ENCODE measurements at places on chromosomes 3 and 15. TPM values are rescaled to one million over a fixed set of nuclear protein-coding genes. Genes with fewer than 3 reads are reported as not detected.

DNA sequence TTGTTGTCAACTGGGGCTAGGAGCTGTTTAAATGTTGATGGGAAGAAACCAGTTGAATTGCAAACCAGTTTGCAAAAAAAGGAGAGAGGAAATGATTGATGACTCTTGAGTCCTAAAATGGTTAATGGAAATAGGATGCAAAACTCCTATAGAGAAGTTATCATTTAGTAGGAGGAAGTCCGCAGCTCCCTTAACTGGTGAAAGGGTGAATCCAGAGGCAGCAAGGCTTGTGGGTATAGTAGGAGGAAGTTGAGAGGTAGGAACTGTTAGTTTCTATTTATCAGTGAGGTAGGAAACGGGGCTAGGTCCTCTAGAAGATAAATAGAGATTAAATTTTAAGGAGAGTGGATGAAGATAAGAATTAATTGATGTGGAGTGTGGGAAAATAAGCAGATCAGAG, 15.4 kb downstream of the IREB2 start:
- no peak for DNase-seq

The MCTP2 gene
- polyA plus RNA-seq: 27.9 TPM

DNA sequence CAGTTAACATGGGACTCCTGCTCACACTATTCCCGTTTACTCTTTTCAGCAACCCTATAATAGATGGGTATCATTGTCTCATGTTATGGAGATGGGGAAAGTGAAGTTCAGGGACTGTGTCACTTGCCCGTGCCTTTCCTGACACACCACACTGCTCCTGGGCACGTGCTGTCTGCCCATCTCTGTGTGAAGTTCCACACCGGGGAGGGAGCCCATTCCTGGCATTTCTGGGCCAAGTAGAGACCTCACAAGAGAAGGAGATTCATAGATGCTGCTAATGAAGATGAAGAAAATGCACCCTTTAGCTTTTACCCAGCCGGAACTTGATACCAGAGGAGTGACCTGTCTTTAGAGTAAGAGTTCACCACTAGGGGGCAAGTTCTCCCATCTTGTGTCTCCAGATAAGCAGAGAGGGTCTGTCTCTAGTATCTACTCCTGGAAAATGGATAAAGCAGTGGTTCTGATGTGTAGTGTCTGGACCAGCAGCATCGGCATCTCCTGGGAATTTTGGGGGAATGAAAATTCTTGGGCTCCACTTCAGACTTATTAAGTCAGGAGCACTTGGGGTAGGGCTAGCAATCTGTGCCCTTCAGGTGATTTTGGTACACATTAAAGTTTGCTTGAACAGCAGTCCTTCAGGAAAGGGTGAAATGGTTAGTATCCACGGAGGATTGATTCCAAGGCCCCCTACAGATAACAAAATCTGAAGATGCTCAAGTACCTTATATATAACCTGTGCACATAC, 2.0 kb upstream of the TOPBP1 start:
- peak; percentile 24 for DNase-seq

GRCh38 chr15:43204016-43204901, 16.6 kb downstream of the EPB42 start:
- DNase-seq: no peak

- no peak for DNase-seq
Observed at GRCh38 chr3:57821765-57822164, 65.7 kb downstream of the SLMAP start.

The ISG20 gene
- polyA plus RNA-seq: 1.8 TPM

GRCh38 chr15:66996094-66996493, 69.3 kb upstream of the SMAD3 start:
- DNase-seq: no peak

GRCh38 chr15:69424748-69425413, 10.7 kb downstream of the KIF23 start:
- no peak for DNase-seq

The TRPM1 gene
- not detected for polyA plus RNA-seq

DNA sequence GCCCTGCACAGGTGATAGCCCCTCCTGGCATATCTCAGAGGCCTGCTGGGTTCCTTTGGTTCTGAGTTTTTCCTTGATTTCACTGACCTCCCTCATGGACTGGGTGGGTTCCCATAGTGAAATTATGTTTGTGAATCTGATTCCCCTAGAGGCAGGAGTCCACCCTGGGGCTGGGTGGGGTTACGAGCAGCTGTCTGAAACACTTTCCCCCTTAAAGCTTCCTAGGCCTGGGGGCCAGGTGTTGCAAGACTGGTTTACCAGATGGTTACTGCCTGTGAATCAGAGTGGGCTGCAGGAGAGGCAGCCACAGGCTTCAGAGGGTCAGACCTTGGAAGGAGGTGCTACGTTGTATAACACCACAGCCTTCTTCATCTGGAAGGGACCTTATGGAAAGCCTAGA, 34.3 kb downstream of the IL20RB start:
- DNase-seq: no peak

- DNase-seq: no peak
Observed at GRCh38 chr15:48718646-48719045, 73.1 kb upstream of the FBN1 start.

DNA sequence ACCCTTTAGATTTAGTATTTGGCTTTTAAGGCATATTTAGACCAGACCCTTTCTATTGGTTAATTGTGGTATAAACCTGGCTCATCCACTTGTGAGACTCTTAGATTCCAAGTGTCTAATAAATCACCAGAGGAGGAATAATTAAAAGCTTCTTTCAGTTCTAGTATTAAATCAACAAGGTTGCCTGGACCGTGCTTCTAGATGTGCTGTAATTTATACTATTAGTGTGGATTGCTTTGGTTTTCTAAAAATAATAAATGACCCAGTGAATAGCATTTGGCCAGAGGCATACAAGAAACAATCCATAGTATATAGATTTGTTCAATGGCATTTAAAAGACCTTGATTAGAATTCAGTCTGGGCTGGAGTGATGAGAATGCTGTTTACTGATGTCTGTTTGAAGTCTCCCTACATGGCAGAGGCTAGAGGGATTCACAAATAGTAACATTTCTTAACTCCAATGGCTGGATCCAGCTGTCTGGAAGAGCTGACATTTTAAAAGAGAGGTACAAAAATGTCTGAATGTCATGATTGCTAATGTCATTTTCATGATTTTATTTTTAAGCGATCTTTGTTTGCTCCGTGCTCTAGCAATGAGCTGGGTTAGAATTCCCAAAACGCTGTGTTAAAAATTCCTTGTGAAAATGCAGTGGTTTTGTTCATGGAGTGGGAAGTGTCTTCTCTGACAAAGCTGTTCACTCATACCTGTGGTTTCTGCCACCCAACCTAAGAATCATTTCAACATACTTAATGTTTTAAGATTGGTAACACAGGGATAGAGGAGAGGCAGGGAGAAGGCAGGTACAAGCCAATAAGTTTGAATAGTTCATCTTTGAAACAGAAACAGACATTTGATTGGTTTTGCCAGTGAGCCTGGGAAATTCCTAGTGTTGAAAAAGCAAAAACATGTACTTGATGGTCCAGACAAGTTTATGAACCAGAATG, 89.9 kb downstream of the RBMS3 start:
- DNase-seq: no peak

The SLC24A1 gene
- 26.4 TPM for polyA plus RNA-seq

DNA sequence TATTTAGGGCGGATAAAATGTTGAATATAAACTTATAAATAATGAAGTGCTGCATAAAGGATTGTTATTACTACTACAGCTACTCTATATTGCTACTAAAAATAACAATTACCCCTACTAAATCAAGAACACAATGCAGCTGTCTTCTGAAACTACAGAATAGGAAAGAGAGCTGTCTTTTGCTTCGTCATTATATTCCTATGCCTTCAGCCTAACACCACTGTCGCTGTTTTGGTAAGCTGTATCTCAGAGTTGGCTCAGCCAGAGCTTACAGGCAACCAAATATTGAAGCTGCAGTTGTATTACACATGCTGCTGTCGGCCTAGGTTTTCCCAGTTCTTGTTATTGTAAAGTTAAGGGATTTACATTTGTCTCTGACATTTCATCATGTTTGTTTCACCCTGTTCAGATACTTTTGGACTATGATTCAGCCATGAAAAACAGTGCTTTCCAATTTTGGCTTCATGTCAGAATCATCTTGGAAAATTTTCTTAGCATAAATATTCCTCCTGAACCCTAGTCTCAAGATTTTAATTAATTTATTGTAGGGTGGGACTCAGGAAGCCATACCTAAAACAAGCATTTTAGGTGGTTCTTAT, 31.3 kb upstream of the LPP start:
- peak; percentile 19 for DNase-seq

The SLC38A3 gene
- 10.0 TPM for polyA plus RNA-seq

GRCh38 chr3:172524611-172525010, 1.4 kb upstream of the TNFSF10 start:
- no peak for DNase-seq

GRCh38 chr3:128588147-128588546, 62.5 kb downstream of the RPN1 start:
- no peak for DNase-seq

DNA sequence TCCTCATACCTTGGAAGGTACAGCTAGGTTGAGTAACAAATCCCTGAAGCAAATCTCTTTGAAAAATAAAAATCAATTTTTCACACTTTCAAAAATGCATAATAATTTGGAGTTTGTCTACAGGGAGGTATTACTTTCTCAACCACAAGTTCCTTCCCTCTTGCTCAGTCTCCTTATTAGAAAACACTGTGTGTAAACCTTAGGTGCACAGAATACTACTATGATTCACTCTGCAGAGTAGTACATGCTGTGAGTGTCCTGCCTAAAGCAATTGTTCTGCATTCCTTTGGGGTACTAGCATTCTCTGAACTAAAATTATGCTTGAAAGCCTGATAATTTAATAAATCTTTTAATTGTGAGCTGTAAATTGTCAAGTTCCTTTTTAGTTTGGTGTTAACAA, 115.9 kb upstream of the EPHA3 start:
- DNase-seq: no peak

The COL8A1 gene
- polyA plus RNA-seq: 3.4 TPM

DNA sequence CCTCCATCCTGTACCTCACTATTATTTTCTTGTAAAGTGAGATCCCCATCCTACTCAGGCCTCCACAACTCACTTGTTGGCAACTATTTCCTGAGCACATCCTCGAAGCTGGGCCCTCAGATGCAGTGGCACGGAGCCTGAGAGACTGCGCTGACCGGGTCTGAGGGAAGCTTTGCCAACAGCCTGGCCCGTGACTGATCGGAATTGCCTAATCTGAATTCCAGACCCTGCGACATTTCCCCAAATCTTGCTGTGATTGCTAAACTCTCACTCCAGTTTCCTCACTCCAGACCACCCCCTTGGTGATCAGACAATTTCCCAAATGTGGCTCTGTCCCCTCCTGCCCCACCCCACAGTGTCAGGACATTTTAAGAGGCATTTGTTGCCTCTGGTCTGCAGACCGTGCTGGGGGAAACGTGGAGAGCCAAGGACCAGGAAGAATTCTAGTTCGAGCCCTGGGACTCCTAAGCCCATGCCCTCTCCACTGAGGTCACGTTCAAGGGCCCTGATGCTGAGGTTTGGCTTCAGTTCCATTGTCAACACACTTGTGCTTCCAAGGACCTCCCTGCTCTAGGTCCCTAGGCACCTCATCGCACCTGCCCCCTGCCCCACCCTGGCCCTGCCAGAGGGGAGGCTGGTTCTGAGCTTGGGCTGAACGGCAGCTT, 22.8 kb downstream of the KLHL25 start:
- peak; percentile 84 for DNase-seq

The PLA1A gene
- polyA plus RNA-seq: 1.4 TPM

DNA sequence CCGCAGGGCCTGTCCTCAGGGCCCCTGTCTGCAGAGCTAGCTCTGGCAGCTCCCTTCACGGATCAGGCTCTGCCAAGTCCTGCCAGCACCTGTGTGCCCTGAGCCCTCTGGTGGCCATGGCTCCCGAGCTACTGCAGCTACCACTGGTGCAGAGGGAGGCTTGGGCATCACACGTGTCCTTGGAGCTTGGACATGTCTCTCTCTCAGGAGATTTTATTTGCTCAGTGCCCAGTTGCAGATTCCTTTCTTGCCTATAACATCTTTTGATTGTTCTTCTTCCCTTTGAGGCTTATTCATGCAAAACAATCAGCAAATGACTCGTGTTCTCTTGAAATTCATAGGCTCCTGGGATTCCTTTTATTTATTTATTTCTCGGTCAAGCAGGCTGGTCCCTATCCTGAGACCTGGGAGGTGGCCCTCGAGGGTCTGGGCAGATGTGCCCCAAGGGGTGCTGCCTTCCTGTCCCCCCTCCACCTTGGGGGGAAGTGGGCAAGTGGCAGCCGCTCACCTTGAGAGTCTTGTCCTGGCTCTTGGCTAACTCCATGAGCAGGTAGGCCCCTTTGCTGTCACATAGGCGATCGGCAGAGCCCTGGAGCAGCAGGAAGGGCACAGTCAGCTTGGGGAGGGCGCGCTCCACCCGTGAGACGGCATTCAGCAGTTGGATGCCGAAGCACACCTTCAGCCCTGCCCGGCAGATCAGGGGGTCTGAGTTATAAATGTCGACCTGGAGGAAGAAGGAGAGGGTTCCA, 21.9 kb downstream of the ABTB1 start:
- DNase-seq: no peak

DNA sequence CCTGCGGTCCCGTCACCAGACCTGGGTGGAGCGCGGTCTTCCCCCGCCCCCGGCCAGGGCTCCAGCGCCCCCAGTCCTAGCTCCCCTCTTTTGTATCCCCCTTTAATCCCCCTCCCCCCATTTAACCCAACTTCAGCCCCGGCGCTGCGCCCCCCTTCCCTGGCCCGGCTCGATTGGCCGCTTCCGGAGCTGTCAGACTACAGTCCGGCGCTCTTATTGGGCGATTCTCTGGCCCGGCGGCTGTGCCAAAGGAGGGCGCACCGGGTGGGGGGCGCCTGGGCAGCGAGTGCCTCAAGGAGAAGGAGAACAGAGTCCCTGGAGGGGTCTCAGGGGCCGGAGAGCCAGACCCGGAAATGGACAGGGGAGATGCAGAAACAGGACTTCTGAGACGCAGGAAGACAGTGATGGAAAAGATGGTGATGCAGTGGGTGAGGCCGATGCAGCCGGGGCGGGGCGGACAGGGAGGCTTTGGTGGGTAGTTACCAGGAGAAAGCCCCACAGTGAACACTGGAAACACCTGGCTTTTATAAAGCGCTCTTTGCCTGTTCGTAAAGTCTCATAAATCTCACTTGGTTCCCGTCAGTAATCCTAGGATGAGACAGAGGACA, 1.2 kb upstream of the ADCY5 start:
- no peak for DNase-seq

The SYNM gene
- polyA plus RNA-seq: 7.3 TPM

The FAM81A gene
- polyA plus RNA-seq: 2.6 TPM

The CAMKV gene
- polyA plus RNA-seq: 0.06 TPM

- DNase-seq: no peak
Observed at GRCh38 chr3:3648988-3649679, 150.1 kb upstream of the LRRN1 start.

The SPRED1 gene
- 38.4 TPM for polyA plus RNA-seq

The TMEM158 gene
- polyA plus RNA-seq: 3.4 TPM

All from right lung (tissue), 10 donors.